Amniotic epithelial cell (primary cell): ENCODE measurements at places on chromosomes 7 and 10.

- no peak for DNase-seq
Measured at GRCh38 chr7:6234384-6234783, 38.0 kb downstream of the CYTH3 start.

- DNase-seq = no peak
Measured at GRCh38 chr10:97517778-97518300, 19.1 kb downstream of the UBTD1 start.

- no peak for DNase-seq
Measured at GRCh38 chr10:106799776-106800175, 364.7 kb downstream of the SORCS1 start.

- no peak for DNase-seq
Measured at GRCh38 chr7:106312099-106312871, 27.5 kb upstream of the NAMPT start.

DNA sequence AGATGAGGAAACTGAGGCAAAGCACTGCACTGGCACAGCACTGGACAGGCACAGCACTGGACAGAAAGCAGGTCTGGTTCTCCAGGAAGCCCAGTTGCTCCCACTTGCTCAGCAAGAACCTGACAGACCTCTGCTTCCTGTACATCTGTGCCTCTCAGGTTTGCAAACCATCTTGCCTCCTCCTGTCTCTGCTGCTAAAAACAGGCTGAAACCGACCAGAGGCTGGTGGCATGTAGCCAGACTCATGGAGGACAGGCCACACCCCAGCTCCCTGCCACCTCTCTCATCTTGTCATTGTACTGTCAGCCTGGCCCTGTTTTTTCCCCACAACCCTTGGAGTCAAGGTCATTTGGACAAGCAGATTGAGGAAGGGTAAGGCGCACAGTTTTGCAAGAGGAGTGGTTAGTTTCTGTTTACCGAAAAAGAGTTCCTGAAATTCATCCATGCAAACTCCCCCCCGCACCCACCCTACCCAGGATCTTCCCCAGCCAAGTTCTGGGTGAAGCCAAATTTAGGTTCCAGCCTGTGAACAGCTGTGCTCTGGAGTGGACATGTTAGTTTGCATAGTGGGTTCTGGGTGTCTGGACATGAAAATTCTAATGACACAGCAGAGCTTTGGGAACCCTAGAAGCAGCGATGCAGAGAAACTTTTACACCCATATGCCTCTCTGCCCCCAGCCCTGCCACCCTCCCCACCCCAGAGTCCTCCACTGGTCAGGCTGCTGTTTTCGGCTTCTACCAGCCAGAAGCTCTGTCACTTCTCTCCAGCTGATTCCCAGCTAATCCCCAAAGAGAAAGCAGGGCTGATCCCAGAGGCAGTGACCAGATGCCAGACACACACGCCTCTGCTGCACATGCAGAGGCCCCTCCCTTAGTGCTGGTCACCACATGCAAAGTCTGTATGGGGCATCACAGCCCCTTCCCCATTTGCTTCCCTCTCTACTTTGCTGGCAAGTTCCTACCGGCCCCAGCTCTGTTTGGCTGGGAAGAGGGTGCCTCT lies 8.5 kb upstream of the C10orf105 start:
- DNase-seq = no peak

DNA sequence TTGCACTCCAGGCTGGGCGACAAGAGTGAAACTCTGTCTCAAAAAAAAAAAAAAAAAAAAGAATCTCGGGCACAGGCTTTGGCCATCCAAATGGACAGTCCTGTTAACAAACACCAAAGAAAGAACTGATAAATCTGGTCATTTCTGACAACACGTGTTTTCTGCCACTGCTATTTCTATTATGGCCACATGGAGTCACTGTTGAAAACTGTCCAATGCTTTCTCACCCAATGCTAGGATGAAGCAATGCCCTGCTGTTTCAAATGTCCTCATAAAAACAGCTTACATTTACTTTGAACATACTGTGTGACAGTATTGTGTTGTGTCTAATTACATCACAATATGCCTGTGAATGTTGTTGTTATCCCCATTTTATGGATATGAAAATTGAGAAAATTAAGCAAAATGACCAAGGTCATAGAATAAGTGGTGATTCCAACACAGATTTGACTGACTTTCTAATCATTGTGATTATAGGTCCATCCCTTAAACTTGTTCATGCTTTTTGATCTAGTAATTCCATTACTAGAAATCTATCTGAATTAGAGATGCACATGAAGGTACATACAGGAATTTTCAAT lies 19.9 kb upstream of the MAP3K8 start:
- DNase-seq = peak; percentile 73

DNA sequence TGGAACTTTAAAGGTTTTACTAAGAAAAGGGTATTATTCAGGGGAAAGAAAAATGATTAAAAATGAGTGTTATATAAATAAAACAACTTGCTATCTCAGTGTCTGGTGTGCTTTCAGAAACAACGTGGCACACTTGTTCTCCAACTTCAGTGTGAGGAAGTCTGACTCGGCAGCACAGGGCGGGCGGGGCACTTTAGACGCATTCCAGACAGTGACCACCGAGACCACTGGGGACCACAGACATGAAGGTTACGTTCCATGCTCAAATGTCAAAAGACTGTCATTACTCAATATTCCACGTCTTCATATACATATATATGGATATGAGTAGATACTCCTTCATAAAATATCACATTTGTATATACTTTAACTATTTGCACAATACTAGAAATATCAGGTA lies 87.0 kb downstream of the LARP4B start:
- peak; percentile 18 for DNase-seq
